Caco-2 (cell line): ENCODE measurements at places on chromosomes 1 and 21. TPM values are rescaled to one million over a fixed set of nuclear protein-coding genes. Genes with fewer than 3 reads are reported as not detected.

GRCh38 chr1:207342332-207342731, 20.9 kb downstream of the CD55 start:
- DNase-seq = no peak

Gene TFAP2E
- total RNA-seq = 3.4 and 3.5 TPM in 2 replicates

Gene TTLL7
- 0.56 and 0.75 TPM in 2 replicates for total RNA-seq

GRCh38 chr1:192795916-192796618, 12.8 kb upstream of the RGS2 start:
- DNase-seq = no peak

DNA sequence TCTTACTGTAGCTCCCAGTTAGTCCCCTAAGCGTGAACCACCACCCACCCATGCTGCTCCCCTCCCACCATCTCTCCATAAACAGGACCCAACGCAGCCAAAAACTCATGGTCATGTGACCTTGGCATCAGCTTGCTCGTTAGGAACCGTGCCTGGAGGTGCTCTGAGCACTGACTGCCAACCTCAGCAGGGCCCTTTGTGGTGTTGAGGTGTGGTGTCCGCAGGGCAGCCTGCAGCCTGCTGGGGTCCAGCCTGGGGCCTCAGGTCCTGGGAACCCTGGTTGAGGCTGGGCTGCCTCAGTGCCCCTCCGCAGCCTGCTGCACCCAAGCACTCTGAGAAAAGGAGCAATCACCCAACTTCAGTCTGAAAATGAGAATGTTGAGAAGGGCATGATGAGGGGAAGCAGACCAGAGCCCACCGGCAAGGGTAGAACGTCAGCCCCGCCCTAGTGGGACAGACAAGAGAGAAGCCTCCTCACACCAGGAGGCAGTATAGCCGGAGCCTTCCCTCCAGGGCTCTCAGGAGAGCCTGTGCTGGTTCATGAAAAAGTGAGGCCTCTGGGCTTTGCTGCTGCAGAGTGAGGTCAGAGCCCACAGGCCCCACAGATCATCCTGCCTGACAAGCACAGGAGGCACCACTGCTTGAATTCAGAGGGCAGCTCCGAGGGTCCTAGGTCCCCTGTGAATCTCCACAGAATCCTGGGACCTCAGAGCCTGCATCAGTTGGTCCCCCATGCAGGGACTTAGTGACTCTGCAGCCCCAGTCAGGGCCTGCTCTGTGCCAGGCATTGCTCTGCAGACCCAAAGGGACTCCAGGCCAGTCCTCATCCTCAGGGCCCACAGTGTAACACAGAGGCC, 4.9 kb upstream of the COL6A2 start:
- DNase-seq = no peak

Gene CNIH3
- 1.3 and 2.2 TPM in 2 replicates for total RNA-seq

Gene RGS7
- total RNA-seq = not detected in 2 replicates

- no peak for DNase-seq
Observed at GRCh38 chr1:231310391-231310934, 27.2 kb downstream of the EXOC8 start.

- DNase-seq = no peak
Observed at GRCh38 chr1:13699510-13699909, 478 bp upstream of the PRDM2 start.

DNA sequence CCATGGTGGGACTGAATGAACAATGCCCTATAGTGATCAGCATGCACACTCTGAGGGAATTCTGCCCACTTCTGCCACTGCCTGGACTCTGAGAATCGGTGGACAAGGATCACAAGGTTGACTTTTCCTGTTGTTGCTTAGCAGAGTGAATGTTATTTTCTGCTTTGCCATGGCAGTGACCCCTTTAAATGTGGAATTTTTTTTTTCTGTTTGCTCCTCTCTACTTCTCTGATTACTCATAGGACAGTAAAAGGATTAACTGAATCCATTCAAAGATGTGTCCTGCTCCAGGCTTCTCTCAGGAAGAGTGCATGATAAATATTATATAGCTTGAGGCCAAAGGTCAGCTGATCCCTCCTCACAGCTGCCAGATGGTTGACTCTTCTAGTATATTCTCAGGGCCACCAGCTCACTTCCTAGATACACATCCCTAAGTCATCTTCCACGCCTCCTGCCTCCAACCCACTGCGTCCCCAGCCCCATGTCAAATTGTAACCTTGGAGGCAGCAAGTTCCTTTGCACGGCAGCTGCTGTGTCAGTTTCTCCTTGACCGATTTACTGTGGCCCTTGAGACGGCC, 74.0 kb upstream of the RALGPS2 start:
- DNase-seq = peak; percentile 60

DNA sequence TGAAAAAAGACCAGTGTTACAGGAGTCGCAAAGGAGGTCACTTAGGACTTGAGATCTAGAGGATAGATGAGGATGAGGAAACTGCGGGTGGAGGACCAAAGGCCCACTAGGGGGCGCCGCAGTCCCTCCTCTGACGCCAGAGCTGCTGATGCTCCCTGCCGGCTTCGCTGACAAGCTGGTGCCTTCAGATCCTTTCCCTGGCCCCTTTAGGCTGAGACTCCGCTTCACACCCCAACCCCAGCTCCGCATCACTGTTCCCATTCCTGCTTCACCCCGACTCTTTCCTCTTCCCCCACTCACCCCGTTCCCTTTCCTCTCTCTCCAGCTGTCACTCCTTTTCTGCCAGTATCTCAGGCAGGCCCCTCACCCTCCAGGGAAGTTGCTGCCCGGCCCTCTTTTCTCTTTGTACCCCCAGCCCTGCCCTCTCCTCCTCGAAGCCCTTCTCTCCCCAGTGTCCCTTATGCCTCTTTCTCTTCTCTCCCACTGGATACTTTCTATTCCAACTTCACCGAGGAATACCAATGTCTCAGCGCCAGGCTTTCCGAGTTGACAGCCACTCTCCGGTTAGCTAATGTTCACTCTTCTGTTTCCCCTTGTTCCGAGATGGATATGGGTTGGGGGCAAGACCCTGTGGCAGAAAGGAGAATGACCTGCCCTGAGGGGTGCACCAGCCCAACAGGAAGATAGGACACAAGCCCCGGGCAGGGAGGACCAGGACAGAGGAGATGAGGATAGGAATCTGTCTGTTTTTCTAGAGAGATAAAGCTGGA, 4.5 kb downstream of the KCNJ9 start:
- peak; percentile 72 for DNase-seq

- DNase-seq = no peak
Observed at GRCh38 chr1:25906644-25907300, 553 bp upstream of the STMN1 start.

GRCh38 chr1:205449750-205450443, 5.9 kb downstream of the BLACAT1 start:
- peak; percentile 74 for DNase-seq

DNA sequence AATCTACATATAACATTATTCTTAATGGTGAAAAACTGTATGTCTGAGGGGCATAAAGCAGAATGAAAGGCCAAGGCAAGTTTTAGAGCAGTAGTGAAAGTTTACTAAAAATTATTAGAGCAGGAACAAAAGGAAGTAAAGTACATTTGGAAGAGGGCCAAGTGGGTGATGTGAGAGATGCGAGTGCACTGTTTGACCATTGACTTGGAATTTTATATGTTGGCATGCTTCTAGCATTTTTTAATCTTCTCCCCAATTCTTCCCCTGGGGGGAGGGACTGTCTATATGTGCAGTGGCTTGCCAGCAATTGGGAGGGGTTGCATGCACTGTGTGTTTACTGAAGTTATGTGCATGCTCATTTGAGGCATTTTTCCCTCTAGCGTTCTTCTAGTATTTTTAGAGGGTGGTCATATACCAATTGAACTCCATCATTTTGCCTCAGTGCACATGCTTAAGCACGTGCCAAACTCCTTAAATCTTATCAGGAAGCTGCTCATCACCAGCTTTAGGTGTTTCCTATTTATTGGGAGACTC, 36.1 kb upstream of the SLC5A9 start:
- DNase-seq = no peak

Gene TDRD5
- 0.52 and 0.72 TPM in 2 replicates for total RNA-seq

Gene OLIG2
- total RNA-seq = not detected in 2 replicates

DNA sequence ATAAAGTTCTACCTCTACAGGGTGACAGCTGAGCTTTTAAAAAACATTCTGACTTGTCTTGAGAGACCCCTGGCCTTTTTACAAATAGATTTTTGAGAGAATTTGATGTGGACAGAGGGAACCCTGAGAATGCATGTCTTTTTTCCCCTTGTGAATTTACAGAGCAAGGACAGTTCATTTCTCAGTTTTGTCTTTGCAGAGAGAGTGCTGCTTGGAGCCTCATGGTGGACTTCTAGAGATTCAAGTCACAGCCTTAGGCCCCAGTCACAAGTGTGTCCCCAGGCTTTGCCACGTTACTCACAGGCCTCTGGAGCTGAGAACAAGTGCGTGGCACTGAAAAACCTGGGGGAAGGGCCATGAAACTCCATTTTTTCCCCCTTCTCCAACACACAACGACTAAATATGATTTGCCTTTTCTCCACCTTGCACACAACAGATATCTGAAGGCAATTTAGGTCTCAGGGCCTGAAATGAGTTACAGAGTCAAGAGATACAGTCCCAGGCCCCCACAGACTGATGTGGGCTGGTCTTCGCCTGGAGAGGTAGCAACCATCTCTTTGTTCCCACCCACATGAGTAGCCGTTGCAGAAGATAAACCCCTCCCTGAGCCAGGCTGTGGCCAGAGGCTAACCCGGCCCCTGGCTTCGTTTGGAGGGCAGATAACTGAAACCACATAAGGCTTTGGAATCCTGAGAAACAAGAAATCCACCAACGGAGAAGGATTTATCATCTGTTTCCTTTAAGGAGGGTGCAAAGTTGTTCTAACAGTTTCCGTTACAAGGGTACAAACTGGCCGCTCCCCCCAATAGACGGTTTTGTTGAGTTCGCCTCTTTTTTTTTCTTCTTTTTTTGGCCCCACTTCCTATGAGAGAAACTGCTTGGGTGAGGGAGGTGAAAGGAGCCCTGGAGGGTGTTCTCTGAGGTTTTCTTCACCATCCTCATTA, 1.0 kb upstream of the PIGV start:
- DNase-seq = peak; percentile 61

Gene CA14
- not detected in 2 replicates for total RNA-seq

Gene CD2
- total RNA-seq = not detected in 2 replicates

- no peak for DNase-seq
Observed at GRCh38 chr1:47963568-47964358, 33.4 kb downstream of the TRABD2B start.

Gene MANEAL
- total RNA-seq = 24.8 and 25.9 TPM in 2 replicates

DNA sequence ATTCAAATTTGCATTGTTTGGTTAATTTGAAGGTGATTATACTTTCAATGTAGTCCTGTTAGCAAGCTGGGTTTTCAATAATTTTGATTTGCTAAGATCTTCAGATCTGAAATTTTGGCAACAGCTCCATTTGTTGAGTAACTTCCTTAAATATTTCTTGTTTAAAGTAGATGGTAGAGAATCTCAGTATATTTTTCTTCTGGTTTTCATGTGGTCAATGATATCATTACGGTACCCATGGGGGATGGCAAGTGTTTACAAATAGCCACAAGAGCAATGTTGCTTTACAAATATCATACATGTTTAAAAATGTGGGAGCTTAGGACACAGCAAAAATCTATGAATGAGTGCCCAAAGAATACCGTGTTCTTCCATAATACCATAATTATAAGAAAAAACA, 175.9 kb downstream of the IFI44 start:
- DNase-seq = no peak

Gene MAP1LC3C
- total RNA-seq = 0.72 and 0.86 TPM in 2 replicates

GRCh38 chr21:43957611-43958362, 54.3 kb upstream of the TRAPPC10 start:
- no peak for DNase-seq

DNA sequence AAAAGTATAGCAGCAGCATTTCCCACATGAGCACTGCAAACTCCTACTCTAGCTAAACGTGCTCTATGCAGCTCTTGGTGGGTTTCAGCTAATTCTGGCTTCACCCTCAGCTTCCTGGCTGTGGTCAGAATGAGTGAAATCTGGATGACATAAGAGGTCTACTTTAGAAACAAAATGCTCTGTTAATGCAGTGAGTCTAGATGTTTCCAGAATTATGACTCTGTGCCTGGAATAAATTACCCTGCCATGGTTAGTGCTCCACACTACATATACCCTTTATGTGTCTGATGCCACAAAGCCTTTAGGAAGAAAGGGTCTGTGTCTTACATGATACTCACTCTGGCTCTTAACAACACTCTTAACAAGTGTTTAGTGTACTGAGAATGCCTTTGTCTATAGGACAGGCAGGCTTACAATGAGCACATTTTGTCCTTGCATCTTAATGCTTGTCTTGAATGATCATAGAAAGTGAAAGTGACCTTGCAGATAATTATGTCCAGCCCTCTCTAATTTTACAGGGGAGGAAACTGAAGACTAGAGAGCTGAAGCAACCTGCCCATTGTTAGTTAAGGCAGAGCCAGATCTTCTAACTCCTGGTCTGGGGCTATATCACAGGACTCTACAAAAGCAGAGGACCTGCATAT, 9.2 kb downstream of the S100A10 start:
- no peak for DNase-seq

Gene LCE1E
- not detected in 2 replicates for total RNA-seq

DNA sequence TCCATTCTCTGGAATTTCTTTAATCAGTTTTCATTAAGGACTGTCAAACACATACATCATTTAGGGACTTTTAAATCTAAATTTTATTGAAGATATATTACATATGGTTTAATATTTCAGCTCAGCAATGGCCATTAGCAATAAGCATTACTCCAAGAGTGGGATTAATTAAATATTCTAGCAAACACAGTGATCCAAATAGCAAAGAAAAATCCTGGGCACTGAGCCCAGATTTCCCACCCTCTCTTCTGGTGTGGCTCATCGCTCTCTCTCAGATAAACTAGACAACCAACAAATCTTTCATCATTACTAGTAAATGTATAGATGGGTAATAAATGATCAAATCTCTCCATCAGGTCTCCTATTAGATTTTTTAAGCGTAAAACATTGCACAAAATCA, 53.5 kb upstream of the FOXD3 start:
- no peak for DNase-seq

DNA sequence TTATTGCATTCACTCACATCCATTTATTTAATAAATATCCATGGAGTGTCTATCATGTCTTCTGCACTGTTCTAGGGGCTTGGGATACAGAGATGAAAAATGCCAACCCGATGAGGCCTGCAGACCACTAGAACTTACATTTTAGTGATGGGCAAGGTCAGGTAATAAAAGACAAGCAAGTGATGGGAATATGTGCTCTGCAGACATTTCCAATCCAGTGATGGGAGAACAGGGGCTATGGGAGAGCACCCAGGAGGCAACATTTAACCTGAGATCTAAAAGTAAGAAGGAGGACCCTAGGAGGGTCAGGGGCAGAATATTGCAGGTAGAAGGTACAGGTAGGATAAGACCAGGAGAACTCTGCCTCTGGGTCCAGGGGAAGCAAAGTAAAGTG, 53.1 kb downstream of the ETS2 start:
- DNase-seq = no peak

DNA sequence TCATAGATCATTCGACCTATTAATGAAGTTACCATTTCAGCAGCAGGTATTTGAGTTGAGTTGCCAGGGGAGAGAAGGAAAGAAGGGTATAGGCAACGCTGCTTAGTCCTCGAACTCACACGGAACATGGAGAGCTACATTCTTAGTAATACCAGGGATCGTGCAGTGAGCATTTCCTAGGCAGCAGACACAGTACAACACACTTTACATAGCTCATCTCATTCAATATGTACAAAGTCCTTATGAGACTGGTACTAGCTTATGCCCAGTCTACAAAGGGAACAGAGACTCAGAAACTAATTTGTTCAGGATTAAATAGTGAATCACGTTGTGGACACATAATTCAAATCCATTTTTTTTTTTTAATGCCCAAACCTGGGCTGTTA, 25.6 kb downstream of the IRF2BP2 start:
- no peak for DNase-seq

- no peak for DNase-seq
Observed at GRCh38 chr21:38439957-38440356, 58.3 kb downstream of the ERG start.

- DNase-seq = no peak
Observed at GRCh38 chr1:21680918-21681317, 11.8 kb upstream of the RAP1GAP start.
